ENCODE measurements at places on chromosomes 11 and 22. TPM values are rescaled to one million over a fixed set of nuclear protein-coding genes. Genes with fewer than 3 reads are reported as not detected.

IRAG1 gene
- 0.21 TPM for total RNA-seq

GRCh38 chr11:99638073-99638553 is 617.4 kb downstream of the CNTN5 start:
- H3K4me1 ChIP-seq, result no peaks in the 10 kb centered on the region
- no peaks in the 10 kb centered on the region for H3K27me3 ChIP-seq
- no peak overlapping the region for H3K4me3 ChIP-seq
- H3K27ac ChIP-seq, result no peak overlapping the region

DNA sequence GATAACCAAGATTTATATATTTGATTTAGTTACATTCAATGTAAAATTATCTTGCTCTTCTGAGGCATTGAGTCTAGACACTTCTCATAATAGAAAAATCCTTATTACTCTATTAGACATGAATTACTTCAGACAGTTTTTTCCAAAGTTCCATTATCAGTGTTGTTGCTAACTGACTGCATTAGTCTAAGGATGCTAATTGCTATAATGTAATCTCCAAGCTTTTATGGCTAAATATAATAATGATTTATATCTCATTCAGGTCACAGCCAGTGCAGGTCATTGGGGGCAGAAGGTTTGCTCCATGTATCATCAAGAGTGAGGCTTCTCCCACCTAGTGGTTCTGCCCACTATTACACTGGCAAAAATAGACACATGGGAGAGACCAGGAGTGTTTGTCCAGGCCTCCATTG is 377.2 kb upstream of the DDI1 start:
- no peaks in the 10 kb centered on the region for H3K4me1 ChIP-seq
- no peak for DNase-seq
- no peaks in the 10 kb centered on the region for H3K27me3 ChIP-seq
- H3K4me3 ChIP-seq, result no peak overlapping the region

DNA sequence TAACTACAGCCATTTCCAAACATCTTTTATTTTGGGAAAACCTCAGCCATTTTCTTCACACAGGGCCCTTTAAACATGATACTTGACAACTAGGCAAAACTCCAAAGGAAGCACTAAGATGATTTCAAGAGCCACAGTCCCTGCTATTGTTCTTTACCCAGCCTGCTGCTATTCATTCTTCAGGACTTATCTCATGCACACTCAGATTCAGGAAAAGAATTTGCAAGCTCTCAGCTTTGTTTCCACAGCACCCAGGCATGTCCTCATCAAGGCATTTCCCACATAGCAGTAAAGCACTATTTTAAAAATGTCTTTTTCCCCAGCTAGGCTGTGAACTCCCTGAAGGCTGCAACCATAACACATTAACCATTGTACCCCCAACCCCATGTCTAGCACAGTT is 609.3 kb upstream of the CCDC90B start:
- H3K36me3 ChIP-seq, result no peaks in the 10 kb centered on the region
- no peak overlapping the region for H3K4me3 ChIP-seq
- H3K27ac ChIP-seq, result no peak overlapping the region

DNA sequence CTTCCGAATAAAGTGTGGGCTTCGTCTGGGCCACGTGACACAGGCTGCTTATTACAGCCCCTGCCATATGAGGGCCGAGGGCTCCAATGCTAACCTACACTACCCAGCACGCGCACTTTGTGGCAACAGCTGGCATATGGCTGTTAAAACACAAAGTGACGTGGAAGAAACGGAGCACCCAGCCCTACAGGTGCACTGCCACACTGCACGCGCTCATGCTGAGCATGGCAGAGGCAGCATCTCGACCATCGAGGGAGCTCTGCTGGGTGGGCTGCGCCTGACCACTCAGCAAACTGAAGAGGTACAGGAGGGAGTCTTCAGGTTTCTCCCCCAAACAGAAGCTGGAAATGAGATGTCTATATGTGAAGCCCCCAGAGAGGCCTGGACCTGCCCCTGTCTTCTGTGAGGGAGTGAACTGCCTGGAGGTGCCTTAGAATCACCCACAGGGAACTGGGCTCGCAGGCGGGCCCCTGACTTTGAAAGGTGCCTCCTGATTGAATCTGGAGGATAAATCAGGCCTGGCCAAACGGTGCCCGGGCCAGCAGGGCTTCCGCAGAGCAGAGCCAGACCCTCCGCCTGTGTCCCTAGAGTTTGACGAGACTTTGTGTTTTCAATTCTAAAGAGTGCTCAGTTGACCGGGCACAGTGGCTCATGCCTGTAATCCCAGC is 18.3 kb downstream of the TSSC4 start:
- H3K36me3 ChIP-seq, result no peaks in the 10 kb centered on the region
- H3K4me1 ChIP-seq, result peaks cover 7% of the 10 kb centered on the region
- no peak overlapping the region for H3K27ac ChIP-seq
- no peaks in the 10 kb centered on the region for H3K27me3 ChIP-seq
- DNase-seq, result no peak

GRCh38 chr11:65696802-65697552 is 15.1 kb upstream of the KAT5 start:
- H3K4me3 ChIP-seq, result no peak overlapping the region
- H3K4me1 ChIP-seq, result peaks cover 11% of the 10 kb centered on the region
- no peaks in the 10 kb centered on the region for H3K27me3 ChIP-seq
- H3K36me3 ChIP-seq, result no peaks in the 10 kb centered on the region
- no peak overlapping the region for H3K27ac ChIP-seq

GRCh38 chr11:64724863-64725532 is 2.0 kb upstream of the NRXN2 start:
- H3K36me3 ChIP-seq, result no peaks in the 10 kb centered on the region
- DNase-seq, result no peak
- no peak overlapping the region for H3K27ac ChIP-seq
- H3K4me3 ChIP-seq, result no peak overlapping the region

Data from Panc1 (cell line).